Myocyte (in vitro differentiated cells): ENCODE measurements at places on chromosomes 5 and 9. TPM values are rescaled to one million over a fixed set of nuclear protein-coding genes. Genes with fewer than 3 reads are reported as not detected.

DNA sequence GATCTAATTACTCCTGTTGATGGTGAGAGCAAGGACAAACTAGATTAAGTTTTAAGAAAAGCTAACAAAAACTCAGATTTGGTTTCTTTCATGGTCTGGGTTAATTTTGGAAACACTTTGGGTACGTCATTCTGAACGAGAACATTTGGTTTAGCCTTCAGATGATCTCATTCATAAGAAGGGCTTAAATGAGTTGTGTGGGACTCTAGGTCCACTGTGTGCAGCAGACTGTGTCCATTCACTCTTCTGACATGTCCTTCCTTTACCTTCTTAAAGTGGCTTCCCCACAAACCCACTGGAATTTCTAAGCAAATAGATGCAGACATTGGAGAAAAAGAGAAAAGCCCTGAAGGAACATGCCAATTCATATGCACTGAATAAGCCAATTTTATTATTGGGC, 96.8 kb downstream of the FBXO4 start:
- peak; percentile 5 for DNase-seq

PCDHGA6 gene
- total RNA-seq = 0.88 and 1.8 TPM in 2 replicates

DNA sequence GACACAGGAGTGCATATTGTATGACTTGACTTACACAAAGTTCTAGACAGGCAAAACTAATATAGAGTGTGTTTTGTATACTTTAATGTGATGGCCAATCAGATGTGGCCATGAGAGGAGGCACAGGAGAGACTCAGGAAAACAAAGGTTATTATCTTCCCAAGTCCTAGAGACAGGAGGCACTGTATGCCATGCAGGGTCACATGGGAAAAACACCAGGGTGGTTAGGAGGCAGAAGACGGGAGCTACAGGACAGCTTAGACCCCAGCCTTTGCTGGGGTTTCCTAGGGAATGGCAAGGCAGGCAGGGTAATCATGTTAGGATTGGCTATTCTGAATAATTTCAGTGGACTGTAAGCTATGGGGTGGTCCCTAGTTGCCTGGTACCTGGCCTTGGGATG, 16.2 kb downstream of the TRPM3 start:
- DNase-seq = no peak

SH3PXD2B gene
- total RNA-seq = 19.4 and 28.8 TPM in 2 replicates

DNA sequence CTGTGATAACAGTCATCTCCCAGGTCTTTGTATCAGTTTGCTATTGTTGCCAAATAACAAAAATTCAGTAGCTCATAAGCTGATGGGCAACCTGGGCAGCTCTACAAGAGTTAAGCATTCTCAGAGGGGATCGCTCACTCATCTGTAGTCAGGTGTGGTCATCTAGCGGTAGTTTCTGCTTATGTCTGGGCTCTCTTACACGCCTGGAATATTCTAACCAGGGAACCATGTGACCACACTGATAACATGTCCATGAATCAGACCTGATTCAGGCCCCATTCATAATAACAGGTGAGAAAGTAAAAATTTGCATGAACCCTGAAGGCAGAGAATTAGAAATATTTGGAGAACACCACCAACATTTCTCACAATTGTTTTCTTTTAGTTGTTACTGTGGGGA, 576.1 kb downstream of the SLCO4C1 start:
- no peak for DNase-seq

SPINK13 gene
- total RNA-seq = not detected in 2 replicates

GRCh38 chr9:69174616-69175463, 763 bp downstream of the TJP2 start:
- peak; percentile 97 for DNase-seq

DNA sequence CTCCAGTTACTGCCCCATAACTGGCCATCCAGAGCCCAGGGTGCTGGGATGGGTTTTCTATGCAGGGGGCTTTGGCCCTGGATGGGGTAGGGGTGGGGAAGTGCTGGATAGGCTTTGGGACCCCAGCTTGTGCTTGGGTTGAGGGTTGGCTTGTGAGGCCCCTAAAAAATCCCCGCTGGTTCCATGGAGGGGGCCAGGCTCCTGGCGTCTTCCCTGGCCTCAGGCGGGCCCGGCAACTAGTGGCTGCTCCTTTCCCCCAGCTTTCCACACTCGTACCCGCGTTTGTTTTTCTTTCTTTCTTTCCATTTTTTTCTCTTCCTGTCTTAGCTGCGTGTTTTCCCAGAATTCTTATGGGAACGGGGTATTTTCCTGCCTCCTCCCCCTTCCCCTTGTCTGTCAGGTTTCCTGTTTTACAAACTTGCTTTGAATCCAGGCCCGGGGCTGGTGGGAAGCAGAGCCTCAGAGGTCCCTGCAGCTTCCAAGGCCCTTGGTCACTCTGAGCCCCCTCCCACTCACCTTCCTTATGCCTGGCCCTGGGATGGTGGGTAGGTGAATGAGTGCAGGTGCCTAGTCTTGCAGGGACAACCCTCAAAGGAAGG, 40.2 kb downstream of the RGS3 start:
- DNase-seq = no peak

DNA sequence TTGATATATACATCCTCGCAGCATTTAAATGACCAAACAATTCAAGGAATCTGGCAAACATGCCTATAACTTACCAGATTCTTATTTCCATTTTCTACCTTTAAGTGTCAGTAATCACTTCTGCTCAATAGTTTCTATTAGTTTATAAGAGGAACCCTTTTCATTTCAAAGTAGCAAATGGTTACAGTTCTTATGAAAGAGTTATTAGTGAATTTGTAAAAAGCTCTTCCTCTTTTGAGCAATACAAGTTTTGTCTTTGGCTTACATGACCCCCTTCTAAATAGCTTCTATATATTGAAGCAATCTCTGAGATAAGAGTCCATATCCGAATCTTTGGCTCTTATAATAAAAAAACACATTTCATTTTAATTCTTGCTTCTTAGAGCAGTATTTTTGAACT, 42.0 kb downstream of the ELL2 start:
- no peak for DNase-seq

DNAJC21 gene
- 31.9 and 37.8 TPM in 2 replicates for total RNA-seq

GRCh38 chr9:89605465-89606048, 745 bp downstream of the GADD45G start:
- peak; percentile 49 for DNase-seq

LCN9 gene
- total RNA-seq = not detected in 2 replicates

LCN12 gene
- total RNA-seq = 0.10 and 0.27 TPM in 2 replicates

DNA sequence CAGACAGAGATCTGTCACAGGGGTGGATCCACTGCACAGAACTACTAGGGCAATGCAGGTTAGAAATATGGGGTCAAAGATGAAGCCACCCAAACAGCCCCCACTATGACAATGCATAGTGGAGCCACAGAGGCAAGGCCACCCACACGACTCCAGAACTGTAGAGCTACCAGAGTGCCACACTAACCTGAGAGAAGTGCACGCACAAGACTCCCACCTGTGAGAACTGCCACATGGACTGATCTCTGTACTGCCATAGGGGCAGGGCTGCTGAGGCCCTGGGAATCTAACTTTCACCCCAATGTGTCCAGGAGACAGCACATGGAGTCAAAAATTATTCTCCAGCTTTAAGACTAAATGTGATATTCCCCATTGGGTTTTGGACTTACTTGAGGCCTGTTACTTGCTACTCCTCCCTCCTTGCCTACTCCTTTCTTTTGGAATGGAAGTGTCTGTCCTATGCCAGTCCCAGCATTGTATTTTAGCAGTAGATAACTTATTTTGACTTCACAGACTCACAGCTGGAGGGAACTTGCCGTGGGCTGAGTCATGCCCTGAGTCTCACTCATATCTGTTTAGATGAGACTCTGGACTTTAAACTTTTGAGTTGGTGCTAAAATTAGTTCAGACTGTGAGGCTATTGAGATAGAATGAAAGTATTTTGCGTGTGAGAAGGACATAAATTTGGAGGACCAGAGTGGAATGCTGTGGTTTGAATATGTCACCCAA, 853.3 kb downstream of the MAT2B start:
- DNase-seq = peak; percentile 67

GCNT4 gene
- 0.35 and 0.47 TPM in 2 replicates for total RNA-seq

GRCh38 chr5:149770236-149770635, 40.1 kb downstream of the PPARGC1B start:
- DNase-seq = no peak

UHRF2 gene
- 42.0 and 126 TPM in 2 replicates for total RNA-seq

DNA sequence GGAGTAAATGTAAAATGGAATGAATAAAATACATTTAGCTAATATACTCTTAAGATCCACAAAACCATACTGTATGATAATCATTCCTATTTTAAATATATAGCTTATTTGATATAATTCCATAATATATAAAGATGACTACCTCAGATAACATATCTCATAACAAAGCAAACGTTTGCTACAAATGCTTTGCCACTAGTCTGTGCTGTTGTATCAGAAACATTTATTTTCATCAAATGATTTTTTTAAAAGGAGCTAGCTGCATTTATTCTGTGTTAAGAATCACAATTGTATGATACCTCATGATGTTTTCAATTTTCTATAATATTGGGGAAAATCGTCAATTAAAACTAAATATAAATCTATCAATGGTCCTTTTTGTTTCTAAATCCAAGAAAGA, 567.2 kb downstream of the PTPRD start:
- no peak for DNase-seq

DNA sequence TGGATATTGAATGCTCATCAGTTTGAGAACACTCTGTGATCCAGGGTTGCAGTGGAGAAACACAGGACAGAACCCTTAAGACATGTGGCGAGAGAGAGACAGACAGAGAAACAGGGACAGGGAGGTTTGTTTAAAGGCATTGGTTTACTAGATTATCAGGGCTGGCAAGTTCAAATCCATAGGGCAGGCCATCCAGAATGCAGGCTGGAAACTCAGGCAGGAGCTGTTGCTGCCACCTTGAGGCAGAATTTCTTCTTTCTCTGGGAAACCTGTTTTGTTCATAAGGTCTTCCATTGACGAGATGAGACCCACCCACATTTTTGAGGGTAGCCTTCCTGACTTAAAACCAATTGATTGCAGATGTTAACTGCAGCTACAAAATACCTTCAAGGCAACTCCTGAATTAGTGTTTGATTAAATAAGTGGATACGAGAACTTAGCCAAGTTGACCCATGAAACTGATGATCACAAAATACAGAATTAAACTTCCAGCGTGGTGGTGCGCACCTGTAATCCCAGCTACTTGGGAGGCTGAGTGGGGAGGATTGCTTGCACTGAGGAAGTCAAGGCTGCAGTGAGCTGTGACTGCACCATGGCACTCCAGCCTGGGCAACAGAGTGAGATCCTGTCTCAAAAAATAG, 55.9 kb downstream of the NSUN2 start:
- DNase-seq = peak; percentile 34

OCLN gene
- total RNA-seq = 0.10 and 0.40 TPM in 2 replicates

DNA sequence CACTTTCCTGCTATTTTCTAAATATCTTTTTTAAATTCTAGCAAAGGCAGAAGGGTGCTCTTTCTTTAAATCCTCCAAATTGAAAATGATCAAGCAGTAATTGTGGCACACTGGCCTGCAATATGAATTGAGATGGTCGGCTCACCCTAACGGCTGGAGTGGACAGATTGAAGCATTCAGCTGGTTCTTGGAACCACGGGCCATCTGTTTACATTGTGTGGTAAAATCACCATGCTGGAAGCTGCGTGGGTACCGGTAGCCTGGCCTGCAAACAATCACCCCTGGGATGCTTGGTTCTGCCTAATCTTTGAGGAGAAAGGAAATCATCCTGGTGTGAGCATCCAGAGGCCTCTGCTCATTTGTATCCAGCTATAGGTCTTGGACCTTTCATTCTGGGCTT, 289.3 kb downstream of the ZNF608 start:
- peak; percentile 49 for DNase-seq

SIGMAR1 gene
- 103 and 122 TPM in 2 replicates for total RNA-seq

DNA sequence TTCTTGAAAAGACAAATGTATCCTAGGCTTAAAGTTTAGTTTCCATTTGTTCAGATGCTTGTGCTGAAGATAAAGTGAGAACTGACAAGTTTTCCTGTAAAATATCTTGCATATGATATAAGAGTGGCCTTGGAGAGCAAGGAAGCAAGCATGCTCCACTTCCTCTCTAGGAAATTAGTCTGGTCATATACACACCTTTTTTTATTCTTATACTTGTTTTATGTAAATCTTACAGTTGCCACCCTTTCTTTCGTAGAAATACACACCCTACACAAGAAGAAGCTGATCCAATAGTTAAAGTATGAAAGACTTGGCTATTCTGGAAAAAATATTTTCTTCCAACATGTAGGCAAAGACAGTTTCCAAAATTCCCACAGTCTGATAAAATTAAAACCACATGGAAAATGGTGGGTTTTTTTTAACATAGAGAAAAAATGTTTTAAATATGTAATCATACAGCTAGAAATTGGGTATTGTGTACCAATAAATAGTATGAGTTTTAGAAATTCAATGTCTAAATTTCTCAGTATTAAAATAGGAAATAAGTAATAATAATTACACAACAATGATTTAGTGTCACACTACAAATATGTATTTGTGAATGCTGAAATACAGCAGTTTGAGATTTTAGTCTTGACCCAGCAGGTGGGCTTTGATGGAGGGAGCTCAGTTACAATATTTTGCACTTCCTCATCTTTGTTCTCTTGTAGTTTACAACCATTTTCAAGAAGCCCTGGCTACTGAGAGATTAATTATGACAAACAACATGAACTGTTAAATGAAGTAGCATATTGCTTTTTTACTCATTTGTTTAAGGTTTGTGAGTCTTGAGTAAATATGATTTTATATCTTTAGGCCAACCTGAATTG, 185.7 kb upstream of the GNA14 start:
- DNase-seq = no peak

- no peak for DNase-seq
Observed at GRCh38 chr5:68950125-68950524, 143.7 kb upstream of the SLC30A5 start.

PCDHGA5 gene
- total RNA-seq = 1.7 and 2.2 TPM in 2 replicates

PCDHGA4 gene
- total RNA-seq = 2.9 and 3.3 TPM in 2 replicates

PCDH1 gene
- total RNA-seq = 0.11 and 0.42 TPM in 2 replicates
